Activated CD4-positive, alpha-beta T cell treated with anti-CD3 and anti-CD28 coated beads, Interleukin-2, amount 10 ng/mL, durations not matched to agents 7 days and 5 days (primary cell): ENCODE measurements at places on chromosomes 1 and 21.

- DNase-seq, result no peak
Measured at GRCh38 chr1:164137273-164137925, 421.6 kb upstream of the PBX1 start.

GRCh38 chr1:113983391-113983790, 4.1 kb downstream of the OLFML3 start:
- DNase-seq, result no peak

GRCh38 chr1:220369511-220369910, 97.3 kb upstream of the RAB3GAP2 start:
- no peak for DNase-seq

GRCh38 chr1:4055294-4055967, 155.4 kb upstream of the C1orf174 start:
- DNase-seq, result no peak

DNA sequence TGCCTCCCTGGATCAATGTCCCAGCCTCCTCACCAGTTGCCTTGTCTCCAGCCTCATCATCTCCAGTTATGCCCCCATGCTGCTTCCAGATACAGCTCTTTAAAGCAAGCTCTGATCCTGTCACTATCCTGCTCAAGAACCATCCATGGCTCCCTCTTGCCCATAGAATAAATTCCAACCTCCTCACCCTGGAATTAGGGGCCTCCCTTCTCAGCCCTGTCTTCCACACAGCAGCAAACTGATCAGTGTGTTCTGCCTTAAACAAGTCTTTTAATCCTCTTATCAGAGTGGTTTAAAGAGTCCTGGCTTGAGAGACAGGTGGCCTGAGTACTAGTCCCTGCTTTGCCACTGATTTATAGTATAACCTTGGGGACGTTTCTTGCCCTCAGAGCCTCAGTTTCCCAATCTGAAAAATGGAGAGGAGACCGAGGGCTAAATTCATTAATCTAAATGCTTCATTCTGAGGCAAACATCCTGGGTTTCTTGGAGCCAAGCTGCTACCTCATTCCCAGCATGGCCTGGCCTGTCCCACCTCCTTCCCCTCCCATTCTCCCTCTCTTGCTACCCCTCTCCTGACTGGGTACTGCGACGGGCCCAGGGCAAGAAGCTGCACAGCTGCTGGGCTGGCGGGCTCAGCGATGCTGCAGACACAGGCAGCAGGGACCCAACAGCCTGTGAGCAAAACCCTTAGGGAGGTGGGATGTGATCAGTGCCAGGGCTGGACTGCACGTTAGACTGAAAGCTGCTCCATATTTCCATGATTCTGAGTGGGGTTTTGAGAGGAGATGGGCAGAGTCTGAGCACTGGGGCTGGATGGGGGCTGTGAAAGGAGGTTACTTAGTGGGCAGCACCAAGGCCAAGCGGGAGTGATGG, 221.4 kb downstream of the PTPRU start:
- DNase-seq, result no peak

DNA sequence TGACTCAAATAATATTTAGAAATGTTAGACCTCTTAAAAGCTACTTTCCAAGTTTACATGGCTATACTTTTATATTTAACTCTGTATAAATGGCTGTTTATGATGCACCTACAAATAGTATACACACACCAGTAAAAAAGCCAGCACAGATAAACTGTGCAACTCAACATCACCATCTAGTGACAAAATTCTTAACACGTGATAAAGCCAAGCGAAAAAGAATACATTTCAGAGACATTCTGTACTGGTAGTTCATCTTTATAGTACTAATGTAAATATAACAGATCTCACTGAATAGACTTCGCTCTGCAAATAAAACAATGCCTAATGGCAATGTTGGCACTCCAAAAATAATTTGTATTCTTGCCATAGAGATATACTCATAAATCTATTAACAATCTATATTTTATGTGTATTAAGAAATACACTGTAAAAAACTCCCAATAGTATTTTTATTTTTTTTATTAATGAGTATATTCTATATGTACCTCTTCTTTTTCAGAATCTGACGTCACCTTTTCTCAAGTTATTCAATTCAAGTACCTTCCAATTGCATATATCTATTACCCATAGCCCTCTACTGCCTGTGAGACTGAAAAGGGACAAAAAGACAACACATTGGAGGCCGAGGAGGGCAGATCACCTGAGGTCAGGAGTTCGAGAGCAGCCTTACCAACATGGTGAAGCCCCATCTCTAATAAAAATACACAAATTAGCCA, 100.2 kb downstream of the DPYD start:
- DNase-seq, result no peak

- no peak for DNase-seq
Measured at GRCh38 chr1:43273708-43274107, 3.9 kb downstream of the TMEM125 start.

DNA sequence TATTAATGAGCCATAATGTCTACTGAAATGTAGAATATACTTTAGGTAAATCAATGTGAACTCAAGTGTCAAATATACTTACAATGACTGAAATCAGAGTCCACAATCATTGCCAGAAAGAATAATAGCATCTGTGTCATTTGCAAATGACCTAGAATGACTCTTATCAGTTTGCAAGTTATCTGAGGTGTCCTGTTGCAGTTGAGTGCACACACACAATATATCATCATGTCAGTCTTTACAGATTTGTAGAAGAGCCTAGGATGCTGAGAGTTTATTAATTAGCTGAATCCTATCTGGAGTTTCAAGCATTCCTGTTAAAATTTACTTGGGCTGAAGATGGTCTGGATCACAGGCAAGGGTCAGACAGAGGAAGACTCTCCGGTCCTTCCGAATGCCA, 324.0 kb upstream of the GREM2 start:
- no peak for DNase-seq

- DNase-seq, result no peak
Measured at GRCh38 chr1:26496861-26497260, 24.6 kb downstream of the HMGN2 start.

DNA sequence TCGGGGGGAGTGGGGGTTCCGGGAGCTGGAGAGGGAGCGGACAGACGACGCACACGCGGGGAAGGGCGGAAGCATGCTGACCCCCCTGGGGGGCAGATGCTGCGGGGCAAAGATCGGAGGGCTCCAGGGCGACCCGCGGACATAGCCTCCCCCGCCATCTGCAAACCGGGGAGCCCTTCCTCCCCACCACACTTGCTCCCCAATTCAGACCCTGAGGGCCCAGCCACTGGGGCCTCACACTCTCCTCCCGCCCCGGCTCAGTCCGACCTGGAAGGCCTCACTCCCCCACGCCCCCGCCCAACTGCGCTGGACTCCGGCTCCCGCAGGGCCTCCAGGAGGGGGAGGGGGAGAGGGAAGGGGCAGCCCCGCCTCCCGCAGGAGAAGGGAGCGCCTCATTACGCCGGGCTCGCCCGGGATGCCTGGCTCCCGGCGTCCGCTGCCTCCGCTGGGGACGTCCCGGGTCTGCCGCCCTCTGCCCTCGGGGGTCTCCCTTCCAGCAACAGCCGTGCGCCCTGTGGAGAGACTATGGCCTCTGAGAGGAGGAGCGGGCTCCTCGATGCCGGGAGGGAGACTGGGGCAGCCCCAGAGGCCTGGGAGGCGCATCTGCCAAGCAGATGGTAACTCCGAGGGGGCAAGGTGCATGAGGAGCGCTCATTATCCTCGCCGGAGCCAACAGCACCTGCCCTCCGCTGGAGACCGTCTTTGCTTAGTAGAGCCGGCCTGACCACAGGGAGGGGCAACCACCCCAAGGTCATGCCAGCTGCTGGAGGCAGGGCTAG, 636 bp upstream of the CAMK2N1 start:
- no peak for DNase-seq

- DNase-seq, result peak; percentile 27
Measured at GRCh38 chr1:111354584-111354983, 63.9 kb downstream of the CHIA start.

- DNase-seq, result no peak
Measured at GRCh38 chr1:155253208-155253607, 2.1 kb downstream of the ENTREP3 start.

DNA sequence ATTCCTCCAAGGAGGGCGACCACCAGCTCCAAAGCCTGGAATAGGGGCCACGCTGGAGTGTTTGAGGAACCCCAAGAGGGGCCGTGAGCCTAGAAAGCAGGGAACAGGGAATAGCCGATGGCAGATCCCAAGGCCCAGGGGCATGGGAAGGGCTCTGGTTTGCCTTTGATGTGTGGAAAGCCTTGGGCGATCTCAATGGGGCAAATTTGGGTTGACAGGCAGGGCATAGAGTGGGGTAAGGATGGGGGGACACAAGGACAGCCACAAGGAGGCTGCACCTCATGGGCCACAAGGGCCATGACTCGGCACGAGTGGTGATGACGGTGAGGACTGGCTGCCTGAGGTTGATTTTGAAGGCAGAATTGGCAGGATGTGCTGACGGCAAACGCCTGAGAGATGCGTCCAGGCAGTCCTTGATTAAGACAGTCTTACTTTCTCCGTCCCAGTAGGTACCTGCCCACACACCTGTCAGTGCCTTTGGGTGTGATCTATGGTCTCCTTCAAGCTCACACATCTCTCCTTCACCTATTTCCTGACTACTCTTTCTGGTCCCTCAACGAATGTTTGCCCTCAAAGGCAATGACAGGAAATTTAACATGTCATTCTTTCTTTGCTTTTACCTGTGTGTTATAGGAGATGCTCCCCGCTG, 2.0 kb upstream of the TMPRSS3 start:
- DNase-seq, result no peak

DNA sequence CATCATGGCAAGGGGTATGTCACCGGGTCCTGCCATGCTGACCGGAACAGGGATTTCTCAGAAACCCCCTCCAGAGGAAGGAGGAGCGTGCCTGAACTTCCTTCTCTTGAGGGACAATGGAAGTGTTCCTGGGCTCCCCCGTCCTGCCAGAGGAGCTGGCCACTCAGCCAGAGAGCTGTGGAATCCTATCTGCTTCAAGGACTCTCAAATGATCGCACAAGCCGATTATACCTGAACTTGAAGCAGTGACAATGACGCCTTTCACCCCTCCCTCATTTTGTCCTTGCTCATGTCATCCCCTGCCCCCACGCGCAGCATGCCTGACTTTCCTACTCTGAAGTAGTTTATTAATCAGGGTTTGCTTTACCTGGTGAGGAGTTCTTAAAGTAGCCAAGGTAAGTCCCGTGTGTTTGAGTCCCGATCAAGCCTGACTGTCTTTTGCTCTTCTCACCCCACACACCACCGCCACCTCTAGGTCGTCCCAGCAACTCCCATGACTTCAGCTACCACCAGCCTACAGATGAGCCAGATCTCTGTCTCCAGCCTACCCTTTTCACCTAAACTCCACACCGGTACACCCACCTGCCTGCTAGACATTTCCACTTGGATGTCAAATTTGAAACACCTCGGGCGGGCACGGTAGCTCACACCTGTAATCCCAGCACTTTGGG, 25.0 kb upstream of the PRELP start:
- DNase-seq, result no peak

DNA sequence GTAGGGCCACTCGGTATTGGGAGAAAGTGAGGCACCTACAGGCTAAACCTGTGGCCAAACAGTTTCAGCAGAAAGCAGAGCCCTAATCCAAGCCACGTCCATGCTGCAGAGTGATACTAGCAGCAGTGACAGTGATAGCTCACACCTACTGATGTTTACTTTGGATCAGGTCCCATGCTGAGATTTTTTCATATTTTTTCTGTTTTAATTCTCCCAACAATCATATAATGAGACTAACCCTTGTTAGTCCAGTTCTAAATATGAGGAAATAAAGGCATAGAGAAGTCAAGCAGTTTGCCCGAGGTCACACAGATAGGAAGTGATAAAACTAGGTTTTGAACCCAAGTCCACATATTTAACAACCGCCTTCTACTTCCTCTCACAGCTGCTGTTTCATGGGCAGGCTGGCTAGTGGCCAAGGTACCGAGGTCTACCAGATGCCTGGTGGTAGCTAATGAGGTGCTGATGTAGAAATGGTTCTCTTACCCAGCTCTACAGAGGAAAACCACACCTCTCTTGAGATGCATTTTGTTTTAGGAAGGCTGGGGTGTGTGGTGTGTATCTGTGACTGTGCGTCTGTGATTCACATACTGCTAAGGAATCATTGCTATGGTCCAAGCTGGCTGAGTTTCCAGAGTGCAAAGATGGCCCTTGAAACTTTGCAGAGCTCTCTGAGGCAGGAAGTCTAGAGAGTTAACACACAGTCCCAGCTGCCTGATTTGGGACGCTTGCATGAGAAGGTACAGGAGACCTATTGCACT, 80.3 kb upstream of the ARTN start:
- no peak for DNase-seq

- no peak for DNase-seq
Measured at GRCh38 chr1:60969971-60970509, 112.3 kb upstream of the NFIA start.

- DNase-seq, result no peak
Measured at GRCh38 chr1:186207391-186208085, 167.5 kb downstream of the TPR start.

DNA sequence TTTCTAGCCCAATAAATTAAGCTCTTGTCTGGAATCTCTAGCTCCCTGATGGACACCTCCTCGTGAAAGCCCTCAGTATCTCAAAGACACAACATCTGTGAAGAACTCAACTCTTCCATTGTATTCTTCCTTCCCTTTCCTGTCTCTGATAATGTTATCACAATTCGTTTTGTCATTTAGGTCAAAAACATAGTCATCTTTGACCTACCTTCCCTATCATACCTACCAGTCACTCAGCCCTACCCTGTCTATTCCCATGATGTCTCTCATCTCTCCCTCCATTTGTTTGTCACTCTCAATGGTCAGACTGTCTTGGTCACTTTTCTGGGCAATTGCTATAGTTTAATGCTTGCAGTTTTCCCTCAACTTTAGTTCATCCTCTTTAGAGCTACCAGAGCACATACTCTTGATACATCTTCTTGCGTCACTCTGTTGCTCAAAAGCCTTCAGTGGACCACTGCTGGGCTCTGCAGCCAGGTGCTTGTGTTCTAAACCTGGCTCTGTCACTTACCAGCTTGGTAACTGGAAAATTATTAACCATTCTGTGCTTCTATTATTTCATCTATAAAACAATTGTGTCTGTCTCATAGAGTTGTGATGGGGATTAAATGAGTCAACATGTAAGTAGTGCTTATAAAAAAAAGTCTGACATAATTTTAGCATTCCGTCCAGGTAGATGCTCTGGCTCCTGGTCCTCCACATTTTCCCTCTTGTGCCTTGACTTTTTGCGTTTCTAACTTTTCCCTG, 39.6 kb downstream of the DDR2 start:
- no peak for DNase-seq
